Cardiac fibroblast (primary cell): ENCODE measurements at places on chromosomes 7 and 10.

- DNase-seq: no peak
Measured at GRCh38 chr7:22845221-22845834, 22.7 kb upstream of the TOMM7 start.

- DNase-seq: no peak
Measured at GRCh38 chr7:151252961-151253711, 4.6 kb upstream of the SMARCD3 start.

DNA sequence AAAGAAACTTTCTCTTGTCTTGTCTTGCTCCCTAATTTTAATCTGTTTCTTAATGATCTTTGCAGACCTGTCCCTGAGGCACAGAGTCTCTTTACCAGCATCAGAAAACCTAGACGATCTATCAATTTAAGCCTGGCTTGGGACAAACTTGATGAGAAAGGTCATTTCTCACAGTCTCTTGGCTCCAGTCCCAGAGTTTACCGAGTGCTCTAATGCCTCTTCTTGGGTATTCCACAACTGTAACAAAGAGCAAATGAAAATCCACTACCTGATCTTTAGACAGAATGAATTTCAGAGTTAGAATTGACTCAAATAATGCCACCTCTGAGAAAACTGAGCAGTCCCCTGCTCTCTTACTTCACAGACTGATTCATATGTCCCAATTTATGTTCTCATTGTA lies 106.4 kb upstream of the DNAJB12 start:
- DNase-seq: no peak

- DNase-seq: no peak
Measured at GRCh38 chr10:85891472-85891871, 475.1 kb downstream of the GRID1 start.

- no peak for DNase-seq
Measured at GRCh38 chr10:77763453-77764430, 126.1 kb upstream of the KCNMA1 start.

DNA sequence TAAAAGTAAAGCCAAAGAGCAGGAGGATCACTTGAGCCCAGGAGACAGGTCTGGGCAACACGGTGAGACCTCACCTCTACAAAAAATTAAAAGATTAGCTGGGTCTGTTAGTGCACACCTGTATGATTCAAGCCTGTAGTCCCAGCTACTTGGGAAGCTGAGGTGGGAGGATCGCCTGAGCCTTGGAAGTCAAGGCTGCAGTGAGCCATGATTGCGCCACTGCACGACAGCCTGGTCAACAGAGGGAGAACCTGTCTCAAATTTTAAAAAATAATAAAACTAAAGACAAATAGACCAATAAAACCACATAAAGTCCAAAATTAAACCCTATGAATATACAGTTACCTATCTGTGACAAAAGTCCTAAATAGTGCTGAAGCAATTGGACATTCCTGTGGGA lies 3.2 kb downstream of the LMBR1 start:
- no peak for DNase-seq

GRCh38 chr10:43069211-43069515 lies 7.7 kb upstream of the RET start:
- DNase-seq: no peak

- DNase-seq: peak; percentile 65
Measured at GRCh38 chr10:31554556-31554955, 235.5 kb downstream of the ZEB1 start.

GRCh38 chr10:71747039-71747531 lies 26.2 kb downstream of the VSIR start:
- DNase-seq: no peak

DNA sequence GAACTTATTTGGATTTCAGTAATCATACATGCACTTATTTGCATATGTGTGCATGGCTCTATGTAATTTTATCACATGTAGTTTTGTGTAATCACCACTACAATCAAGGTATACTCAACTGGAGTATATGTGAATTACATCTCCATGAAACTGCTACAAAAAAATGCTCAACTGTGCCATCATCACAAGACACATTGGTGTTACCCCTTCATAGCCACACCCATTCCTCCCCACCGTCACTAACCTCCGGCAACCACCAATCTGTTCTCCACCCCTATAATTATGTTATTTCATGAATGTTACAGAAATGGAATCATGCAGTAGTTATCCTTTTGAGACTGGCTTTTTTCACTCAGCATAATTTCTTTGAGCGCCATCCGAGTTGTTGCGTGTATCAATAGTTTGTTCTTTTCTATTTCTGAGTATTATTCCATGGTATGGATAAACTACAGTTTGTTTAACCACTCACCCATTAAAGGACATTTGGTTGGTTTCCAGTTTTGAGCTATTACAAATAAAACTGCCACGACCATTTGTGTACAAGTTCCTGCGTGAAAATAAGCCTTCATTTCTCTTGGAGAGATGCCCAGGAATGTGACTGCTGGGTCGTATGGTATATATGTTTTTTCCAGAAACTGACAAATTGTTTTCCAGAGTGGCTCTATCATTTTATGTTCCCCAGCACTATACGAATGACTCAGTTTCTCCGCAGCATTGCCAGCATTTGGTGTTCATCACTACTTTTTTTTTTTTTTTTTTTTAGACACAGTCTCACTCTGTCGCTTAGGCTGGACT lies 11.3 kb upstream of the SMO start:
- DNase-seq: no peak

DNA sequence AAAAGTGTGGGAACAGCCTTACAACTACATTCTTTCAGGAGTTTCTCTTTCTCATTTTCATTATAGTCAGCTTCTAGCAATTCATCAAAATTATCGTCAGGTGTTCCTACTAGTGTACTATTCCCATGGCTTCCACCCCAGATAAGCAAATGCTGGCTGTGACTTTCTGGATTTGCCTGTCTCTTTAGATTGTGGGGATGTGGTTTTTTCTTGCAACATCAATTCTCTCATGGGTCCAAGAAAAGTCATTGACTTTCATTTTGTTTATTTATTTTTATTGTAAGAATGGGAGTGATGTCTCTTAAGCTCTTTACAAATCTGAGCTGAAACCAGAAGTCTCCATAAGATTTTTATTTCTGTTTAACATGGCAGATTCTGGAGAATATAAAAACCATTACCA lies 349.7 kb upstream of the SEMA3C start:
- no peak for DNase-seq

DNA sequence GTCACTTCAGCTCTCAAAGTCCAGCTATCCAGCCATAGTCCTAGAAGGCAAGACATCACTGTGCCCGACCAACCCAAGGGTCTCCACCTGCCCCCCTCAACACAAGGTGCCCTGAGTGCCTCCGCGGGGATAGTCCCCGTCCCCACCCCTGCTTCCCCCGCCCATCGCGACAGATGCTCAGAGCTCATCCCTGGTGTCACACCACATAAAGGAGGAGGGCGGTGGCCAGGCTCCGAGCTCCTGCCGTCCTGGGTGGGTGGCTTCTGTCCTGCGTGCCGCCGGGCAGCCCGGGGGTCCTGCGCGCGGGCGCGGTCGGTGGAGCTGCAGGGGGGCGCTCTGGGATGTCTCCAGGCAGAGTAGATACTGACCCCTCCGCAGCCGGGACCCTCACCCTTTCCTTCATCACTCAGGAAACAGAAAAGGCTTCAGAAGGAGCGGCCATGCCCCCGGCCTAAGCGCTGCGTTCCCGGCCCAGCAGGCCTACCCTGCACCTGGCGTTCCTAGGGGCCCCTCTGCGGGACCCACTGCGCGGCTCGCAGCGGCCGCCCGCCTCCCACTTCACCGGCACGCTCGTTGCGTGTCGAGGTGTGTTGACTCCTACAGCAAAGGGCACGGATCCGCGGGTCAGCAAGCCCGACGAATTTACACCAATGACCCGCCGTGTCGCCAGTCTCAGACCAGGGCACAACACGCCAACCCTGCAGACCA lies 53.4 kb downstream of the ALOX5 start:
- DNase-seq: no peak

- peak; percentile 80 for DNase-seq
Measured at GRCh38 chr7:123643495-123644441, 11.9 kb upstream of the LMOD2 start.

- no peak for DNase-seq
Measured at GRCh38 chr10:22837771-22838170, 90.1 kb upstream of the ARMC3 start.

GRCh38 chr7:114784746-114785145 lies 137.1 kb upstream of the MDFIC start:
- no peak for DNase-seq

- no peak for DNase-seq
Measured at GRCh38 chr7:143426479-143427142, 16.6 kb upstream of the TAS2R60 start.

DNA sequence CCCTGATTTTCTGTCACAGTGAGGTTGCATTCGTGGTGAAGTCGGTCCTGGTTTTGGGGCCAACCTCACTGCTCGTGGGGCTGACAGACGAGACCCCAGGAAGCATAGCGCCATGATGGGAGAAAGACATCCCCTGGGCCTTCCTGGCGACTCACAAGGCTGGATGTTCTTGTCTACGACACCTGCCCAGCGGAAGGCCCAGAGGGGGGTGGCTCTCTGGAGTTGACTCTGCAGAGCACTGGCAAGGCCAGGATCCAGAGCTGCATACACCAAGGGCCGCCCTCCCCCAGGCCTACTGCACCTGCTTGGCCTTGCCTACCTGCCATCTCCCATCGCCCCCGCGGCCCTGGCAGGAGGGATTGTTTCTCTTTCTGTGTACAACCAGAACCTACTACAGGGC lies 608.9 kb downstream of the PTPRN2 start:
- no peak for DNase-seq

- peak; percentile 42 for DNase-seq
Measured at GRCh38 chr10:61791216-61791615, 110.3 kb upstream of the ARID5B start.

GRCh38 chr7:155532792-155533119 lies 13.6 kb downstream of the CNPY1 start:
- no peak for DNase-seq

DNA sequence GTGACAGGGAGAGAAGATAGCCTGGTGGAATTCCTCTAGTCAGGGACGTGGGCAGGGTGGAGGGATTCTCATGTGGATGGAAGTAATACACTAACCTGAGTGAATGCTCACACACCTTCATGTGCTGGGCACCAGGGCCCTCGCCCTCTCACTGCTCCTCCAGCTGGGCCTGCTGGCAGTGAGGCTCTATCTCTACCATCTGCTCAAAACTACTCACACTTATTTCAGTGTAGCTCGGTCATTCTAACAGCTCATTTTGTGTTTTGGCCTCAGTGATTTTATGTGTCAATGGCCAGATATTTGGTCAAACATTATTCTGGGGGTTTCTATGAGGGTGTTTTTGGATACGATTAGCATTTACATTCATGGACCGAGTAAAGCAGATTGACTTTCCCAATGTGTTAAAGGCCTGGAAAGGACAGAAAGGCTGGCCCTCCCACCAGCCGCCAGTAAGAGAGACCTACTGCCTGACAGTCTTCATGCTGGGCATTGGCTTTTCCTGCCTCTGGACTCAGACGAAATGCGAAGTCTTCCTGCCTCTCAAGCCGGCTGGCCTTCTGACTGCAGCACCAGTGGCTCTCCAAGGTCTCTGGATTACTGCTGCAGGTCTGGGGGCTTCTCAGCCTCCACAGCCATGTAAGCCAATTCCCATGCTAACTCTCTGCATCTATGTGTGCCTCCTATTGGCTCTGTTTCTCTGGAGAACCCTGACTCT lies 335.4 kb downstream of the CXCL12 start:
- DNase-seq: no peak

GRCh38 chr10:60955316-60955715 lies 11.3 kb upstream of the RHOBTB1 start:
- DNase-seq: no peak

DNA sequence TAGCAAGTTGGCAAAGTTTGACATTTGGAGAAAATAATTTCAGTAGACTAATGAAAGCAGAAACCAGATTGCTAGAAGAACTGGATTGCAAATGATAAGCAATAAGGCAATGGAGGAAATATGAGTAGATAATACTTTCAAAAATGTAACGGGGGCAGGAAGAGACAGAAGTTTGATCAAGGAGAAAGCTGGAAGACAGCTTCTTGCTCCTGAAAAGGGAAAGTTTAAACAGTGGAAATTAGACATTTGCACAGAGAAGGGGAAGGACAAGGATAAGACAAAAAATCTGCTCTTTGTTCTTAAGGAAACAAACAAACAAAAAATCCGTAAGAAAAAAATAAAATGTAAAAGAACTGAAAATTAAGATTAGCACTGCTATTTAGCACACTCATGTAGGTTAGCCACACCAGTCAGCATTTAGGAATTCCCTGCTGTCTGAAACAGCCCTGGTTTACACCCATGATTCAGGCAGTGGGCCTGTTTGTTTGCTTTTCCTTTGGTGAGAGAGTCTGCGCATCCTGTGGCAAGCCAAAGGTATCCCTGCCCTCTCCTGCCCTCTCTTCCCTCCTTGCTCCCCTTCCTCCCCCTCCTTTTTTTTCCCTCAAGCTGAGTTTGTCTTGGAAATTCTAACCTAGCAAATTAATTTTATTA lies 104.3 kb upstream of the CAV2 start:
- DNase-seq: peak; percentile 95

DNA sequence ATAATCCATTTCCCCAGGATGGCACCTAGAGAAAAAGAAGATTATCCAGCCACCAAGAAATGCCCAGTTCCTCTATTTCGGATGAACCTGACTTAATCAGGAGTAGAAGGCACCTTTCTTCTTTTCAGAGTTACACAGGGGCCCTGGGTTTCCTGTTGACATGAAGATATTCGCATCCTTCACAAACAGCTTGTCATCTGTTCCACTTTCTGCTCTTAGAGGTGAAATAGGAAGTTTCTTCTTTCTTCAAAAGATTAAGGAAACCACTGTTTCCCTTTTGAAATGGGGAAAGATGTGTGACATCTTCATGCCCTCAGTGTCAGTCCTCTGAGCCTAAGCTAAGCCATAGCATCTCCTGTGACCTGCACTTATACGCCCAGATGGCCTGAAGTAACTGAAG lies 39.1 kb upstream of the RAB18 start:
- no peak for DNase-seq

DNA sequence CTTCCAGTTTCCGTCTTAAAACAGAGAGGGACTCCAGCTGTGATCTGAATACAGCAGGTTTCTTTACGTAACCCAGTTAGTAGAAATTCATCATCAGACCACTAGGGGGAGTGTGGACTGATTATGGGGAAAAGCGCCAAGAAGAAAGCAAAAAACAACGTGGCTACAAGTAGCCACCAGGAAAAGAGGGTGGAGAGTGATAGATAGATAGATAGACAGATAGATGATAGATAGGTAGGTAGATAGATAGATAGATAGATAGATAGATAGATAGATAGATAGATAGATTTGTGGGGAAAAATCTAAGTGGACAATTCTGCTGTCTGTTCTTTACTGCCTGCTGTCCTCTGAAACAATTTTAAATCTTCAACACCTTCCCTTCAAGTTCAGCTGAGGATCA lies 12.7 kb upstream of the AKR1B10 start:
- DNase-seq: peak; percentile 93

- DNase-seq: peak; percentile 77
Measured at GRCh38 chr10:79347894-79348639, 798 bp downstream of the PPIF start.
